Endothelial cell (in vitro differentiated cells): ENCODE measurements at places on chromosomes 4 and X.
A peak's percentile ranks its signal among the peaks of the same experiment; 100 is the strongest.

DNA sequence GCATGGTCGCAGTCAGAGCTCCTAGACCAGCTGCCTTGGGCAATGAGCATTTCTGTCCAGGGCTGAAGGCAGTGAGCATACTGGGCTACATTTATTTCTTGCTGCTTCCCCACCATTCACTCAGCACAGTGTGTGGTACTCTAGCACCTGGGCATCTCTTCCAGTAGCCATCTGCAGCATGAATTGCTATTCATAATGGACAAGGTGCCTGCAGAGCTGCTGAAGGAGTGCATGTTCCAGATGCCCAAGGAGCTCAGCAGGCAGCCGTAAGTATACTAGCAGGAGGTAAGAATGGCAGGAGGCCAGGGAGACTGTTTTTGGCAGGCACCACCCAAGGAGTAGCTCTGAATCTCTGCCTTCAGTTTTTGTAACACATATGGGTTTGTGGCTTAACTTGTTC, 110.4 kb upstream of the RXFP1 start:
- no peak for DNase-seq

DNA sequence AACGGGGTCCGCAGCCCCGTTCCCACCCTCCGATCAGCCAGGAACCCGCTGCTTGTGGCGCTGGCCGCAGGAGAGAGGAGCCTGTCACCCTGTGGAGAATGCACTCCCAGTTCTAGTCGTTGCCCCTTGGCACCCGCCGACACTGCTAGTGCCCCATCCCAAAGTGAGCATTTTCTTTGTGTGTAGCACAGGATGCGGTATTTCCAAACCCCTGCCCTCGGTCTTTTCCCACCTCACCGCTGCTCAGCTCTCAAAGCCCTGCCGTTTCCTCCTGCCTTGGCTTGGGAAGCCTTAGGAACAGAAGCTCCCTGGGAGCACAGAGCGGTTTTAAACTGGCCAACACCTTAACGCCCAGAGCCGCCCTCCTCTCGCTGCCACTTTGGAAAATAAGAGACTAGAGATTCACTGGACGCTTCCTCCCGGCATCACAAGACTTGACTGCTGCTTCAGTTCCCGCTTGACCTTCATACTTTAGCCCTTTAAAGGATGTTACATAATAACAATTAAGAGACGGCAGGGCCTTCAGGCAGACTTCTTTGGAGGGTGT, 772 bp downstream of the CYP4V2 start:
- DNase-seq: peak; percentile 43

- DNase-seq: no peak
Measured at GRCh38 chr4:3708103-3708510, 58.1 kb upstream of the ADRA2C start.

DNA sequence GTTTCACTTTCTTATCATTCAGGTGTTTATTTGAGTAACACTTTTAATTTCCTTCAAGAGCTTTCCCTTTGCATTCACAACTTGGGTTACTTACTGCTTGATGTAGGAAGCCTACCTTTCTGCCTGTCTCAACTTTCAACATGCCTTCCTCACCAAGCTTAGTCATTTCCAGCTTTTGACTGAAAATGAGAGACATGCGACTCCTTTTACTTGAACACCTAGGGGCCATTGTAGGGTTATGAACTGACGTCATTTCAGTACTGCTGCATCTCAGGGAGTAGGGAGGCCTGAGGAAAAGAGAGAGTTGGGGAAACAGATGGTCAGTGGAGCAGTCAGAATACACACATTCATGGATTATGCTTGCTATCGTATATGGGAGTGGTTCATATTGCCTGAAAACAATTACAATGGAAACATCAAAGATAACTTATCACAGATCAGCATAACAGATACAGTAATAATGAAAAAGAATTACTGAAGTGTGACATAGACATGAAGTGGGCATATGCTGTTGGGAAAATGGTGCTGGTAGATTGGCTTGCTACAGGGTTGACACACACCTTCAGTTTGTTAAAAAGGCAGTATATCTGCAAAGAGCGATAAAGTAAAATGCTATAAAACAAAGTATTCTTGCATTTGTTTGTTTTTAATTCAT, 25.7 kb downstream of the USP53 start:
- DNase-seq: no peak

- DNase-seq: peak; percentile 4
Measured at GRCh38 chr4:75980576-75980975, 10.2 kb downstream of the SDAD1 start.

DNA sequence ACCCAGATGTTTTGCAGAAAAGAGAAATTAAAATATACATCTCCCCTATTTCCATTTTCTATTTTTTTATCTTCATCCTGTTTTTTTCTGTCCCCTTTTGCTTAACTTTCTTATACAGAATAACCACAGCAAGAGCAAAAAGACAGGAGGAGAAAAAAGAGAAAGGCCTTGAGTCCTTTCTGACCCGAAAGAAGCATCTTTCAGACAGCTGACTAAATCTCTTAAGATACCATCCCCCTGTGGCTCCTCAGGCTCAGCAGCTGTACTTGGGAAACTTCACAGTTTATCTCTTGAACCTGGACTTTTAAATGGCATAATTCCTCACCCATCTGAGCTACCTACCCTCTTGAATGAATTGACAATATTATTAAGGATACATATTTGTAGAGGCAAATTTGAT, 100.2 kb downstream of the FIP1L1 start:
- DNase-seq: no peak

- DNase-seq: no peak
Measured at GRCh38 chr4:20015636-20016224, 236.0 kb upstream of the SLIT2 start.

DNA sequence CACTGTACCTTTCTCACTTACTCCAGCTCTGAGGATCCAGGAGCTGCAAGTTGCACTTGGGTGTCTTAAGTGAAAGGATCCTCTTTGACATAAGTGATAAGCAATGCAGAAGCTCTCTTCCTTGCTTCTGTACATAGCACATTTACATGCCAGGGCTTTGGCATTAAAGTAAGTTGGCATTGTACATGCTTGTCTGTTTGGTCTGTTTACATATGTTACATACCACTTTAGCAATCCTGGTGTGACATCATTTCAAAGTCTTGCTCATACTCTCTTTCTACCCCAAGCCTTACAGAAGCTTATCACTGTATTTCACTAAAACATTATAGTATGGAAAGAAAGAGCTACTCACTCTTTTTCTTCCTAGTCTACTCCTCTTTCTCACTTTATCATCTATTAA, 2548.3 kb downstream of the ARAP2 start:
- DNase-seq: no peak

GRCh38 chr4:94649381-94650133, 108.2 kb upstream of the BMPR1B start:
- DNase-seq: no peak

DNA sequence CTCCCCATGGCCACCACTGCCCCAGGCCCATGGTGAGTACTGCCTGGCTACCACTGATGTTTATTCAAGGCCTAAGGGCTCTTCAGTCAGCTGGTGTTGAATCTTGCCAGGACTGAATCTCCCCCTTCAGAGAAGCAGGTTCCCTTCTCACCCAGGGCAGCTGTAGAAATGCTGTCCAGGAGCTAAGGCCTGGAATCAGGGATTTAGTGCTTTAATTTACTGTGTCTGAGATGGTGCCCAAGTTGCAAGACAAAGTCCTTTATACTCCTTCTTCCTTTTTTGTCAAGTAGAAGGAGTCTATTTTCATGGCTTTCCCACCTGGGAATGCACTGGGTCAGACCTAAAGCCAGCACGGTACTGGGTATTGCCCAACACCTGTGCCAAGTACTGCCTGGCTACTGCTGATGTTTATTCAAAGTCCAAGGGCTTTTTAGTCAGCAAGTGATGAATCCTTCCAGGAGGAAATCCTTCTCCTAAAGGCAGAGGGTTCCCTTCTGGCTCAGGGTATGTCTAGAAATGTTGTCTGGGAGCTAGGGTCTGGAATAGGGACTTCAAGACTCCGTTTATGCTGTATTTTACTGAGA, 117.6 kb upstream of the ATOH1 start:
- DNase-seq: no peak

DNA sequence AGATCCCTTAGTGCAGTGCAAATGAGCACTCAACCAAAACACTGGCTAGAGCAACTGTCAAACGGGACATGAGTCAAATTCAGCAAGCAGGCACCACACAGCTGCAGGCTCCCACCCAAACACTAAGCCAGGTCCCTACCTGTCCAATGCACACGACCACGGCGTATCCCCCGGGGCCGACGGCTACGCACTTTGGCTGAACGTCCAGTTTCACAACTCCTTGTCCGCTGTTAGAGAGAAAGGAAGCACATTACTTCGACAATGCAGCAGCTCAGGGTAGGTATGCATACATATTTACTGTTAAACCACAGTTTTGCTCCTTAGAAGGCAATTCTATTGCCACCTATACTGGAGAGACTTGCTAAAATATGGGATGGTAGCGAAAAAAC, 35.4 kb downstream of the WDR1 start:
- DNase-seq: no peak

- no peak for DNase-seq
Measured at GRCh38 chr4:127249066-127249766, 383.5 kb upstream of the INTU start.

- no peak for DNase-seq
Measured at GRCh38 chrX:13793897-13794296, 23.0 kb downstream of the GPM6B start.

DNA sequence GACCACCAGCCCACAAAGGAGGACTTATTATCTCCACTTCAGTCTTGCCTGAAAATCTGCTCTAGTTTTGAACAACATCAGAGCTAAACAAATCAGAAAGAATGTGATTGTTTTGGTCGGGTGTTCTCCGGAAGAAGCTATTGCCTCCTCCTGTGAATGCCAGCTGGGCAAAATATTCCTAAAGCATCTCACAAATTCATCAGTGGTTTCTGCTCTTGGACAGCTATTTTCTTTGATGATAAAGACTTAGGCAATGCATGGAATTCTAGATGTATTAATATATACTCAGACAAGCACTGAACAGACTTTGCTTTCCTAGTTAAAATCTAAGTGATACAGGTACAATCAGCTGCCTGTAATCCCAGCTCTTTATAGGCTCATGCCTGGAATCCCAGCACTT, 71.8 kb downstream of the ASMT start:
- DNase-seq: no peak

DNA sequence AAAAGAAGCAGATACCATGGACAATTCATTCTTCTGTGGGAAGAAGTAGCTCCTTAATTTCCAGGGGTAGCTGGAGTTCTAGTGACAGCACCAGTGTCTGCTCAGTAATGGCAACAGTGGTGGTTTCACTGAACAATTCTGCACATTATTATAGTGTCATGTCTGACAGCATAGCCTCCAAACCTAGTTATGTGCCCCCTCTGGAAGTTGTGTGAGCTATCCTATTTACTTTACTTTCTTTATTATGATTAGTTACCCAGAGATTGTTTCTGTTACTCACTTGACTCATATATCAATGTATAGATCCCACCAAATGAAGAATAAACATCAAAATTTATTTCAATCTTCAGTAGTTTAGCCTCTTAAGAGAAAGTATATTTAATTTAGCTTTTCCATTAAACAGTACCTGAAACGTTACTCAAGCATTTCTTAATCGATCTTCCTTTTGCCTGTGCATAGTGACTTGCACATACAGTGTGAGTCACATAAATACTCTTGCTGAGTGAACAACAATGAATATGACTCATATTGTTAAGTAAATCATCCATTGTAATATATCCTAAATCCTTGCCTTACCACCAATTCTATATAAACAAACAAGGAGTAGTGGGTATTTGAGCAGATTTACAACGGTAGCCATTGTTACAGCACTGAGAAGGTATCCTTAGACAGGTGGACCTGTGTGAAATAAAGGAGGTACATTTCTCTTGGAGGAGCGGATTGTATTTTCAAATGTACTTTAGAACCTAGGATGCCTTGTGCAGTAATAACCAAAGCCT, 534.7 kb downstream of the ANKRD50 start:
- DNase-seq: no peak

DNA sequence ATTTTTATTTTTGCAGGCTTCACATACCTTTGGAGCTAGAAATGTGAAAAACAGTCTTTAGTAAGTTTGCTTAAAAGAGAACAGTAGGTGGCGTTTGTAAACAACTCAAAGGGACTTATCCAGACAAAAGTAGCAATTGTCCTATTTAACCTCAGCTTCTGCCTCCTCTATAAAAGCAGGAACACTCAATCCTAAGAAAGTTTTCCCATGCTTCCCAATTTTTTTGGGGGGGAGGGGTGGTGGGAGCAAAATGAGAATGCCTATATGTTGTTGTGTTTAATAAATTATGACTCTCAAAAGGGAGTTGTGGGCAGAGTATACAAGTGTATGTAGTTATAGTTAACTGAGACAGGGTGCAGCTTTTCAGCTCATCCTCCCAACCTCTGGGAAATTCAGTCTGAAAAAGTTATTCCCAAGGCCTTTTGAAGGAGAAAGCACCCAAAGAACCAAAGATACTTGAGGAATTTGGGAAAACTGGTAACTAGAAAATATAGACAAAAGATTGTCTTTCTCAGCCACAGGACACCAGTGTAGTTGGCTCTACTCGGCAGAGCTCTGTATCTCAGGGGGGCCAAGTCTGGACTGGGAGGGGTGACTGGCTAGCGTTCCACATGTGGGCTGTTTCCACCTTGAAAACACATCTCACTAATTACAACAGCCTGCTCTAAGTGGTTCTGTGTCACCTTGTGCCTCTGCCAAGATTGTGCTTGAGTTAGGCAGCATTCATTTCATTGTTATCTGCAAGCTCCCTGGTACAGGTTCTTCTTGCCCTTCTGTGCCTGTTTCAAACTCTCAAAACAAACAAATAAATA, 2.8 kb downstream of the SFRP2 start:
- DNase-seq: no peak

GRCh38 chr4:165301833-165302232, 25.6 kb upstream of the MSMO1 start:
- no peak for DNase-seq

DNA sequence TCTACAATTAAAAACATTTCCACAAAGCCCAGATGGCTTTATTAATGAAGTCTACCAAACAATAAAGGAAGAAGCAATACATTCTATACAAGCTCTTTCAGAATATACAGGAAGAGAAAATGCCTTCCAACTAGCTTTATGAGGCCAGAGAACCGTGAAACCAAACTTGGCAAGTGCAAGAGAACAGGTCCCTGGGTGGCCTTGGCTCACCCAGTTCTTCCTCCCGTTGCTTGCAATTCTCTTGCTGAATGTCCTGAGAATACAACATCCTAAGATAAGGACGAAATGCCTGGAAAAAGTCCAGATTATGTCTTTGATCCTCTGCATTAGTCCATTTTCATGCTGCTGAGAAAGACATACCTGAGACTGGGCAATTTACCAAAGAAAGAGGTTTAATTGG, 204.9 kb downstream of the MAD2L1 start:
- DNase-seq: no peak

GRCh38 chr4:152266831-152267480, 268.9 kb downstream of the FBXW7 start:
- DNase-seq: no peak

DNA sequence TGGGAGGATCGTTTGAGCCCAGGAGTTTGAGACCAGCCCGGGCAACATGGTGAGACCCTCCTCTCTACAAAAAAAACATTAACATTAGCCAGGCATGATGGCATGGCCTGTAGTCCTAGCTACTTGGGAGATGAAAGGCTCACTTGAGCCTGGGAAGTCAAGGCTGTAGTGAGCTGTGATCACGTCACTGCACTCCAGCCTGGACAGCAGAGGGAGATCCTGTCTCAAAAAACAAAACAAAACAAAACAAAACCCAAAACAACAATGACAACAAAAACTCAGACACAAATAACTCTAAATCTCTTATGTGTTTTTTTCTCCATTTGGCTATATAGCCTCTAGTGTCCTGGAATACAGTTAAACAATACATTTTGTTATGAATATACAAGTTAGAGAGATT, 127.3 kb upstream of the STK26 start:
- no peak for DNase-seq

- DNase-seq: peak; percentile 80
Measured at GRCh38 chr4:2220016-2220630, 21.8 kb downstream of the HAUS3 start.

- DNase-seq: no peak
Measured at GRCh38 chr4:7016086-7016485, 27.1 kb upstream of the TADA2B start.
